CD4-positive, alpha-beta T cell treated with Interleukin-17A for 4 hours (primary cell): ENCODE measurements at places on chromosomes 4 and X.

- no peak for DNase-seq
Measured at GRCh38 chr4:120026853-120027252, 39.8 kb downstream of the MAD2L1 start.

GRCh38 chrX:132031867-132032266 lies 8.8 kb downstream of the STK26 start:
- DNase-seq: no peak

DNA sequence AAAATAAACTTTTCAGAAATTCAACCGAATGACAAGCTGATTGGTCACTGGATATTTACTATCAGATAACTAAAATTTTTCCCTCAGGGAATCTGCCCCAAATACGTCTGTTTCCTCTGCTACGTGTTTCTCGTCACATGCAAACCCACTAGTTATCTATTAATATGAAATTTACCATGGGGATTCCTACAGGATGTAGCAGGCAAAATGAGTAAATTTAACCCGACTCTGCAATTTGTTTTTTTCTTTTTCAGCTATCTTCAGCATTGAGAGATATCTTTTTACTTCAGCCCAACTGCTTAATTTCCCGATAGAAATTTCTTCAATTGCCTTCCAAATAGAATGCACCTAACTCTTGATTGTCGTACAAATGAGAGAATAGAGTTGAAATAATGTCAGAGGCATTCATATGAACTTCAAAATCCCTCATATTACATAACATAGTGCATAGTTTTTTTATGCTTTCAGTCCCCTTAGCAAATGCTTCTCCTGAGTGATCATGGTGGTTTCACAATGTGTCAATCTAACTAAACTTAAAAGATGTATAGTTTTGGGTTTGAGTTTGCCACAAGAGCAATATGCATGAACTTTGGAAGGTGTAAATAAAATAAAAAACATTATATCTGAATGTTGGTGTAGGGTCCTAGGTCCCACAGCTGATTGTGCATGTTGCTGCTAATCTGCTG lies 913.1 kb upstream of the GRIA3 start:
- DNase-seq: no peak

DNA sequence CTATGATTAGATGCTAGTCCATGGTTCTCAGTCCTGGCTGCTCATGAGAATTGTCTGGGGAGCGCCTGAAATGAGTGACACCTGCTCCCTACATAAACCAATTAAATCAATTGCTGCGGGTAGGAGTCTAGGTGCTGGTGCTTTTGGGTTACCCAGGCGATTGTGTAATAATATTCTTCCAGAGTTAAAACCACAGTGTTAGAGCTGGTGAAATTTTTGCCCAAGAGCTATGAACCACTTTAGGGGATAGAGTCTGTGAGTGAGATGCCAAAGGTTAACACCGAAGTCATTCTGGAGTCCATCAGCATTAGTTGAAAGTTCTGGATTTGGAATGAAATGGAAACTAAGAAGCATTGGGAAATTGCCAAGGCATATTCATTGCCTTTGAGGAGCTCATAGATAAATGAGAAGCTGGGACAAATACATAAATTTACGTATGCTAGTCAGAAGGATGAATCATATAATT lies 15.3 kb downstream of the PDK3 start:
- DNase-seq: no peak

DNA sequence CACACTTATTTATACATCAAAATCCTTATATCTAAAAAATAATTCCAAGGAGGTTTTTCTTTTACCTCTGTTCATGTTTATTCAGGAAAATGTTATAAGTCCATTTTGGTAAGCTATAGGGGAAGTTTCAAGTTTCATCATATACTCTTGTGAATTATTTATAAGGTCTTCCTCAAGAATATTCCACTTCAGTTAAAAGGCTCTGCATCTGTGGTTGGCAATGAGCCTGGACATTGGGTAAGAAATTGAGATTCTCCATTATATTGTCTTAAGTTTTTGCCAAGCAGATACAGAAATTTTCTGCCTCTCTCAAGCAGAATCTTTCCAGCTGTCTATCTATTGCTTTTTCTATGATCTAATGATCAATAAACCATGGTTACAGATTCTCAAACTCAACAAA lies 641.9 kb downstream of the NLGN4X start:
- no peak for DNase-seq

DNA sequence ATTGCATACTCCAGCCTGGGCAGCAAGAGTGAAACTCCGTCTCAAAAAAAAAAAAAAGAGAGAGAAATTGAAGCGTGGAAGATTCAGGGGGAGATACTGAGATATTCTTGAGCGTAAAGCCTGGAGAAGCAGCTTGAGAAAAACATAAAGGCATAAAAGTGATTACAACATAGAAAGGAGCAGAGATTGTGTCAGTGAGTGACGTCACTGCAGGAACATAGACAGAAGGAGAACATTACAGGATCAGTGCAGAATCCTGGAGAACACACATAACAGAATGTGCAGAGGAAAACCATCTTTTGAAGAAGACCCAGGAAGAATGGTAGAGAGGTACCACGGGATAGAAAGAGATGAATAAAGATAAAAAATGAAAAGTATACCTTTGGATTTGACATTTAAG lies 147.0 kb downstream of the APBB2 start:
- DNase-seq: no peak

DNA sequence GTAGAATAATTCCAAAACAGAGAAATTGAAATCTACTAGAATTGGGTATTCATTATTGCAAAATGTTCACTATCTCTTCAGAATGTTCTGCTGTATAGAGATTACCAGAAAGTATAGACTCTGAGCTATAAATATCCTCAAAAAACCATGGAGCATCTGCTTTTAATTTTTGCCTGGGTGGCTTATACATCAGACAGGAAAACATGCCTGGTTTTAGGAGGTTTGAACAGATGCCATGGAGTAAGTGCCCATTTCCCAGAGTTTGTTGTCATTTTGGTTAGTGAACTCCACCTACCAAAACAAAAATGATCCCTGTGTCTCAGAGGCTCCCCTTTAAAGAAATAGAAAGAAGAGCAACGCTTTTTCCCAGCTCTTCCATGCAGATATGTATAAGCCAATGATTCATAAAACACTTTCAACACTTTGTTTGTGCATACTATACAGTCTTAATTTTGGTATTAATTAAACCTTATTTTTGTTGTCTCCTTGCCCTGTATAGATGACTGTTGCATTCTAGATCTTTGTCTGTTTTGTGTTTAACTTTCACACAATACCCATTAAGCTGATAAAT lies 68.7 kb downstream of the MEPE start:
- no peak for DNase-seq

- DNase-seq: peak; percentile 69
Measured at GRCh38 chrX:46573331-46573891, at the start of gene CHST7. Gene CHST7 (plus strand): TSS chrX:46573765. CDS start chrX:46573932, 167 bp downstream.

DNA sequence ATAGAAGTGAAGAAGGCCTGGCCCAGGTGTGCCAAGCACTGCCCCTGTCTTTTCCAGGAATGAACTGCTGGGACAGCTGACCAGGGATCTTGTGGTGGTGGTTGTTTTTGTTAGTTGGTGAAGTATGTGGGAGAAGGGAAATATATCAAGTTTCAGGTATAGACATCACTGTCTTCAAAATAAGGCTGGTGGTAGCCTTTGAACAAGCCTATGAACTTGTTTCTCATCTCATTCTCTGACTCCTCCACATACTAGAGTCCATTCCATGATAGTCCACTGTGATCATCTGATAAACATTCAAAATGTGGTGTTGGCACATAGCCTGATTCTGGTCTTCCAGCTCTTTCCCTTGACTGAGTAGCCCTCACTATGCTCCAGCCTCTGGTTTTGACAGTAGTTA lies 303.7 kb downstream of the CAMK2D start:
- DNase-seq: no peak

DNA sequence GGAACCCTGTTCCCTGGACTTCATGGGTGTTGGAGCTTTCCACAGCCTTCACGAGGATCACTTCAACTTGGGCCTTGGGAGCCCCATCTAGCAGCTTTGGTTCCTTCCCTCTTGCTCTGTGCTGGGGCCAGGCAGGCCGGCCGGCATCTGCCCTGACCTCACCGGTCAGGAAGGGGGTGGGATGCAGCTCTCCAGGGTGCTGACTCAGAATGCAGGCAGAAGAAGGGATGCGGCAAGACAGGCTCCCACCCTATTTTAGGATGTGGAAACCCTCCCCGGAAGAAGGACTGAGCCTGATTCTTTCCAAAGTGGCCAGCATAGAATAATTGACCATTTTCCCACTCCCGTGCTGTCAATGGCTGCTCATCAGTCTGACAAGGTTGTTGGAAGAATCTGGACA lies 47.1 kb downstream of the FHDC1 start:
- no peak for DNase-seq

GRCh38 chrX:46636223-46636622 lies 62.7 kb downstream of the CHST7 start:
- no peak for DNase-seq

DNA sequence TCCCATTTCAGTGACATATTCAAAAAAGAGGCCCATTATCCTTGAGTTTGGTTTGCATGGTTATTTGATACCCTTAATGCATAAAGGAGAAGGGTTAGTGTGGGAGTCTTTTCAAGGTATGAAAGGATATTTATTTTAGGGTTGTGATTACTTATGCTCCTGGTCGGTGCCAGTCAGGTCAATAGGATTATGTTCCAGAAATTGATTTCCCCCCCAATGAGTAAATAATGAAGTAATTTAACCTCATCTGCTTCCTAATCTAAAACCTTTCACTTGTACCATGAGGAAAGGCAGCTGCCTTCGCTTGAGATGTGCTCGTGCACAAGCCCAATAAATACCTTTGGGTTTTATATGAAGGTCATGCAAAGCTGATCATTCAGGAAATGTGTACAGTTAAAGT lies 55.0 kb upstream of the NR0B1 start:
- DNase-seq: no peak

- DNase-seq: no peak
Measured at GRCh38 chr4:152727784-152728183, 48.0 kb upstream of the TMEM154 start.

DNA sequence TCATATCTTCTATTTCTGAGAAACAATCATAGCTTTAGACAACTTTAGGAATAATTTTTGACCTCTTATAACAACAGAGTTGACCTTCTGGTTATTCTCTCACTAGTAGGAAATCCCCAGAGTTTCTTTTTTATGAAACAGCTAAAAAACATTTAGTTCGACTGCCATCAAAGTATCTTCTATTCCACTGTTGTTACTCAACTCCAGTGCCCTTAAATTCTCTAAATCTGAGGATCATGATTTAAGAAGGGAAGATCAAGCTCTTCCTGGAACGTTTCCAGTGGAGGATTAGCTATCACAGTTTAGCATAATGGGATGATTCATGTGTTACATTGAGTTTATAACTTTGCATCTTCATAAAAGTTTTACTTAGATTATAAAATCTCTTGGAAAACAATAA lies 134.9 kb upstream of the VEGFC start:
- DNase-seq: no peak

- peak; percentile 57 for DNase-seq
Measured at GRCh38 chrX:119502727-119503483, 34.7 kb downstream of the SLC25A5 start.

DNA sequence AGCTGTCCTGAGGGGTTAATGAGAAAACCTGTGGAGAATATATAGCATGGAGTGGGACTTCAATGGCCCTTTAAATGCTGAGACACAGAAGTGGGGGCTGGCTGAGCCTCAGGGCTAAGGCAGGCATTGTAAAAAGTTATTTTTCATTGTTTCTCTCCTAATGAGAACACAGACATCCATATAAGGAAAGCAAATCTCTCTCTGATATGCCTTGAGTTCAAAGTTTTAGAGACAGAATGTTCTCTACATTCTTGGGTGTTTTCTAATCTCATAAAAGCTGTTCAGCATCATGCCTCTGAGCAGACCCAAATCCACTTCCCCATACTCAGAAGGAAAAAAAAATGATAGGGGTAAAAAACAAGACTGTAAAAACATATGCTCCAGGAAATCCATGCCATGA lies 16.8 kb upstream of the RAB40A start:
- DNase-seq: no peak

DNA sequence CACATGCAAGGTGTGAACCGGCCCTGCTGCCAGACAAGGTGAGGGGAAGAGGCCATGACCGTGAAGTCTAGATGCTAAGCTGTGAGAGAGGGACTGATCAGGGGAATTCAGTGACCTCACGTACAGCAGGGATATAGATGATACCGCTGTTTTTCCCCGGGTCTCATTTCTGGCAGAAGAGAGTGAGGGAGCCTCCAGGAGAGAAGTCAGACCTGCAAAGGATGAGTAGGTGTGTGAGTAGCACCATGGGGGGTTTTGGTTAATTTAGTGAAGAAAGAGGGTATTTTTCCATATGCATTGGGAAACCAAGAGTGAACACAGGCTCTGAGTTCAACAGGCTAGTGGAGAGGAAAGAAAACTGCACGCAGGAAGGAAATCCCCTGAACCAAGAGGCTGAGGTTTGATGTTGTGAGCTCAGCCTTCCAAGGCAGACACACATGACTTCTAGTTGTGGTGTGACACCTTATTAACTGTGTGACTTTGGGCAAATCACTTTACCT lies 127.6 kb upstream of the GATB start:
- DNase-seq: no peak

GRCh38 chr4:28369499-28369898 lies 1508.9 kb downstream of the STIM2 start:
- DNase-seq: no peak

DNA sequence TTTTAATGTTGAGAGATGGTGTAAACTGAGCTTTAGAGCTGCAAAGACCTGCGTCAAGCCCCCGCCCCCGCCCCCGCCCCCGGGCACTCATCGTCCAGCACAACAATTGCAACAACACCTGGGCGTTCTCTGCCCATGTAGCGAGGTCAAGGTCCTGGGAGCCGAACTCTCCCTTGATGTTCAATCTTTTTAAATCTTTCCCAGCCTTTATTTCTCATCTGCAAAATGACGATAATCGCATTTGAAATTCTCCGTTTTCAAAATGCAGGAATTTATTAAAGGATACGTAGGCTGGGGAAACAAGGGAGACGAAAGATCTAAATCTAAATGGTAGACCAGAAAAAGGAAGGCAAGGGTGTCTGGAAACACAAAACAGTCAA lies 648 bp upstream of the MSMO1 start:
- DNase-seq: peak; percentile 46

DNA sequence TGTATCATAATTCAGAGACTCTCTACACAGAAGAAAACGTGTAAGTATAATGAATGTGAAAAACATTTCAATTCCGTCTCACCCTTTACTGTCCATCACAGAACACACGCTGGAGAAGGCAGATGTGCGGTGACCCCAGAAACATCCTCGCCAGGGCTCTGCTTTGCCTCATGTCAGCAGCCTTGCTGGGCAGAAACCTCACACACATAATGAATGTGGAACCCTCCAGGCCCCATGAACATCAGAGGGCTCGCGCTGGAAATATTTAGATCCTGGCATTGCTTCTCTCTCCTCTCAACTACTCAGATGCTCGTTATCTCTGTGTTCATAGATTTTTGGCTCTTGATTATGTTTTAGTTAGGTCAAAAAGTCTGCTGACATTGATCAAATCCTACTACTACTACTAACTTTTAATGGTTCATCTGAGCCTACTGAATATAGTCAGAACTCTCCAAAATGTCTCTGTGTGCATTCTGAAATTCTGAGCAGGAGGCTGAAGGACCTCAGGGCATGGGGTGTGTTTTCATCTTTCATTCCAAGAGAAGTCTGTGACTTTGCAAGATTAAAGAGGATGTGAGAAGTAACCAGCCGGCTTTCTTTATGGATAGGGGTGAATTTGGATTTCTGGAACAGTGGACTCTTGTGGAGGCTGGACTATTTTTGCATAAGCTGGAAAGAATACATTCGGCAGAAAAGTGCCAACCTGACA lies 27.0 kb downstream of the SMIM43 start:
- DNase-seq: no peak
